ENCODE measurements at places on chromosomes 5 and 9.

- no peak for DNase-seq
These were observed 933 bp downstream of the NEK6 start for GRCh38 chr9:124258607-124259157.

DNA sequence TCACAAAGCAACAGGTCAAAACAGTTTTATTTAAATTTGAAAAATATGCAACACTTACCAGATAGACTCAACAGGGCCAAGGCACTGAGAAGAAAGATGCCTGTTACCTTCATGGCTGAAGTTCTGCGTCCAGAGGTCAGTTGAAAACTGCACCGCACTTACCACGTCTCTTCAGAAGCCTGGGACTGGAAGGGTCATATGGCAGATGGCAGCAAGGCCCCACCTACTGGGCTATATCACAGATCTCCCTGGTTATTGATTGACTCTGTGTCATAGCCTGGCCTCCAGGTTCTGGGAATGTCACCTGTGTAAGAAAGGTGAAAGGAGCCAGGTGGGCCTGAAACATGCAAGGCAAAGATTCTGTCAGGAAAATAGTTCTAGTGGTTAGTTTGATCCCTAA is at the start of gene SPINK1:
TSS of gene SPINK1 (minus strand) at position 207 of the 400 bp plus-strand sequence. CDS start at position 113, 94 bp downstream.
- no peak for DNase-seq

- no peak for DNase-seq
These were observed 10.7 kb downstream of the IQGAP2 start for GRCh38 chr5:76413746-76414145.

DNA sequence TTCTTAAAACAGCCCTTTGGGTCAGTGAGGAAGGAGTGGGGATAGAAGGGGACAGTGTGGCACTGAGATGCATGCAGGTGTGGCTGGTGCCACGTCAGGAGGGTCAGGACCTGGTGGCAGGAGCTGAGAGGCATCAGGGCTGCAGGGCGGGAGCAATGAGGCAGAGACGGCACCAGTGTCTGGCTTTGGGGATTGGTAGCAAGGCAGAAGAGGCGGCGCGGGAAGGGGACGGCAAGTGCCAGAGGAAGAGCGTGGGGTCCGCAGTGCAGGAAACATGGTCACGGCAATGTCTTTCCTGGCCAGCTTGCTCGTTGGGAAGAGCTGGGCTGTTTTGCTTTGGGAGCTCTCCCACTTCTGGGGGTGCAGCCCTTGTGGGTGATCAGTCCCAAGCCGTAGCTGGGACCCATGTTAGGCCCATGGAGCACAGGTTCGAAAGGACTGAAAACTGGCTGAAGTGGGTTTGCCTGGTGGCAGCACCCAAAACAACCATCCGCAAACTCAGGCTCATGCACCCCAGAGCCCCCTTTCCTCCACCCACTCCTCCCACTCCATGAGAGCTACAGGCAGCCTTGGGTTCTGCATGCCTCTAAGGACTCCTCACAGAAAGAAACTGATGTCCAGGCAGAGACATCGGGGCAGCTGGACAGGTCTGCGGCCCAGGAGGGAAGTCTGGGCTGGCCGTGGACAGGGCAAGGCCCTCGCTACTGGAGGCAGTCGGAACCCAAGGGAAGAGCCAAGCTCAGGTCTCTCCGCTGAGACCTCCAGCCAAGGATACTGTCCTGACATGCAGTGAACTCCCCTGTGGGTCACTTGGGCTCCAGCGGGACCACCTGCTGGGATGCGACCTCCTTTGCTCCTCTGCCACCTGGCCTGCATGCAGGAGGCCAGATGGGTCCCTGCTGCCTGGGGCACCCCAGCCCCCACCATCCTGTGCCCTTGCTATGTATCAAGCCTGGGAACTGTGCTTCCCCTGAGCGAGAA is 104.4 kb downstream of the ZNF354C start:
- DNase-seq, result no peak

DNA sequence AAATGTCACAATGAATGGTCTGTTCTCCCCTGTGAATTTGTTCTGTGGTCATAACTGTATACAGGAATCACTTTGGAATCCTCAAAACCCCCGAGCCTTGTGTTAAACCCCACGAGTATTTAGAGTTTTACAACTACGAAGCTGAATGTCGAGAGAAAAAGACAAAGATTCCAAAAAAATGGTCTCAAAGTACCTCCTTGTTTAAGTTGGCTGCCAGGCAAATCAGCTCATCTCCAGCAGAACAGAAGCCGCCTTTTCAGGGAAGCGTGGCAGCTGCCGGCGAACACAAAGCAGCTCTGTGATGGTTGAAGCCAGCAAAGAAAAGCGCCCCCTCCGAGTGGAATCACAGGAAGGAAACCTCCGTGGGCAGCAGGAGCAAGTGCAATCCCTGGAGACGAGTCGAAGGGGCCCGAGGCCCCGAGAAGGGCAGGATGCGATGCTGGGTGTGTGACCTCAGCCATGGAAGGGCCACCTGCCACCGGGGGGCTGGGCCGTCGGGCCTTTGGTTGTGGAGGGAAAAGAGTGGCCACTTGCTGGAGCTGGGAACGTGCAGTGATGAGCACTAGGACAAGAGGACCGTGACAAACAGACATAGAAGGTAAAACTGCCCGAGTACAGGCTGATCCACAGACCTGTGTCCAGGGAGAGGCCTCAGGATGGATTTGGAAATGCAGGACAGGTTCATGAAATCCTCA is 706.4 kb downstream of the SEMA5A start:
- DNase-seq, result no peak

Measured in activated CD4-positive, alpha-beta T cell treated with anti-CD3 and anti-CD28 coated beads, Interleukin-2, amount 50 U/mL, for 24 hours (primary cell).